Activated CD4-positive, CD25-positive, alpha-beta regulatory T cell treated with anti-CD3 and anti-CD28 coated beads, Interleukin-2, amount 50 U/mL, for 24 hours (primary cell): ENCODE measurements at places on chromosomes 16 and 17.

- ATAC-seq = no peak
Measured at GRCh38 chr16:4086153-4086552, 30.1 kb downstream of the ADCY9 start.

DNA sequence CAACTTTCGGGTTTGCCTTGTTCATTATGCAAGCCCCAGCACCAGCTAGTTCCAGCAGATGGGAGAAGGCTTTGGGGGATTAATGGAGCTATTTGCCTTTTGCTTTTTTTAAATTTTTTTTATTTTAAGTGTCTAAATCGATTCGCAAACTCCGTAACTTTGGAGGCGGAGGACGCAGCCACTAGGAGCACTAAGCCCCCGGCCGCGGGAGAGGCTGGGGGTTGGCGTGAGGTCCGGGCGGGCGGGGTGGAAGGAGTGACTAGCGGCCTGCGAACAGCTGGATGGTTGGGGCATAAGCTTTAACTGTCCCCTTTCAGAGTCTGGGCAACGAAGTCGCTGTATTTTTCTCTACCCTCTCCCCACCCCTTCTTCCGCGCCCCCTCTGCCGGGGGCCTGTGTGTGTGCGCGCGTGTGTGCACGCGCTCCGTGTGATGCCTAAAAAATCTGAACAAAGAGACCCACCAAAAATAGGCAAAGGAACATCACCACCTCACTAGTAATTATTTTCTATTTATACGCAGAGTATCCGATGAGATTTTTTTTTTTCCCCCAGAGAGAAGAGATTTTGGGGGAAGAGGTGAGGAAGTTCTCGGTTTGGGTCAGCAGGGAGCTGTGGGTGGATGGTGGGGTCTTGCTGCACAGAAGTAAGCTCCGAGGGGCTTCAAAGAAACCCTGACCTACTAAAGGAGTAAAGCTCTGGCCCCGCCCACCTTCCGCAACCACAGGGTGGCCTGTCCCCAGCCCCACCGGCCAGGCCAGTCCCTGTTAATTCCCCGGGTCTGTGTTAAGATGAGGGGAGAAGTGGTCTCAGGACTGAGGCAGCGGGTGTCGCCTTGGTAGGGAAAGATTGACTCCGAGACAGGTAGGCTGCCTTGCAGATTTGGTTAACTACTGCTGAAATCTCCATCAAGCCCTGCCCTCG, 2.3 kb downstream of the SHISA9 start:
- no peak for ATAC-seq

DNA sequence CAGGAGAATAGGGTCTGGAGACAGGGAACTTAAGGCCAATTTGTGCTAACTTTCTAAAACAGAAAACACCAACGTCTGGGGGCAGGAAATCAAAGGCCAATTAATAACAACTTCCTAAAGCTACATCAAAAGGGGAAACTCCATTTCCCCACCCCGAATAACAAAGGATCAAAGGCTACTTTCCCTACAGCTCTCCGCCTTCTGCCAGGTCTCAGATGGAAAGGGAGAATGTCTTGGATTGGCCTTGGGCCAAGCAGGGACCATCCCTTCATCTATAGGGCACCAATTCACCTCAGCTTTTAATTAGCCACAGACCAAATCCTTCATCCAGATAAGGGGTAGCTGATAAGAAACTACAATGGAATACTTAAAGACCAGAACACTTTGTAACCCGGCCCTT, 116.9 kb upstream of the ZKSCAN2 start:
- ATAC-seq = no peak

- no peak for ATAC-seq
Measured at GRCh38 chr17:22570144-22570845, 878.0 kb downstream of the KCNJ18 start.

GRCh38 chr17:4610162-4610561, 25.8 kb downstream of the SMTNL2 start:
- no peak for ATAC-seq

DNA sequence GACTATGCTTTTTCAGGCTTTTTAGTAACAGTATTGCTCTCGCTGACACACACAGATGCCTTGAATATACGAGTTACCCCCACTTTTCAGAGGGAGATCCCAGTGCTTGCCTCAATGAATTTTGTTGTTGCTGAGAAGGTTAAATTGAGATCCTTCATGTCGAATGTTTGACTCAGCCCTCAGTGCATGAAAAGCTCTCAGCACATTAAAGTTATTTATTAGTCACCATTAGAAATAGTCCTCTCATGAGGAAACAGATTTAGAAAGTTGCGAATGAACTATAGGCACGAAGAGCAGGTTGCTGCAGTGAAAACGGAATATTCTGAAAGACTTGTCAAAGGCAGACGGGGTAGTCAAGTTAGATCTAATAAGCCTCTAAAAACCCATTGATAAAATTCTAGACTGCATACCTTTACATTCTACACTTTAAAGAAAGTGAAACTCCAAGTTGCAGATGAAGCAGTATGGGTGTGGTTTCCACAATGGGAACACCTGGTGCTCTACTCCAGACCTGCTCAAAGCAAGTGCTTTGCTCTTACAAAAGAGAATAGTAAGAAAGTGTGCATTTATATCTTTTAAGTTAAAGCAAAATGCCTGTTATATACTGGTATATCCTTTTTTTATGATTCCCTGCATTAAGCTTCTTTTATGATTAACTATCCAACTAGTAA, 238.1 kb downstream of the MAF start:
- ATAC-seq = peak; percentile 57

DNA sequence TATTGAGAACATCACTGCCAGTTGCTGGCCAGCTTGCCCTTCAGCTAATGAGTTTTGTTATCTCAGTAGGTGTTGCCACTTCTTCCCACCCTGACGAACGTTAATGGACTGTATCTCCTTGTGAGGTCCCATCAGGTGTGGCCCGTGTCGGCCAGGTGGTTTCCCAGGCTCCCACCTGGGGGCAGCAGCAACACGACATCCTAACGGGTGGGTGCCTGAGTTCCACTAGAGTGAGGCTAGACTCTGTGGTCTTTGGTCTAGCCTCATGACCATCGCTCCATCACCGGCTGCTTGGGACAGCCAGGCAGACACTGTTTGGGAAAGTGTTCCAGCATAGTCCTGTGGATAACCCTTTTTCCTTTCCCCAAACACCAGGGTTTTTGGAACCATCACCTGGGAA, 45.6 kb upstream of the LCMT1 start:
- no peak for ATAC-seq

DNA sequence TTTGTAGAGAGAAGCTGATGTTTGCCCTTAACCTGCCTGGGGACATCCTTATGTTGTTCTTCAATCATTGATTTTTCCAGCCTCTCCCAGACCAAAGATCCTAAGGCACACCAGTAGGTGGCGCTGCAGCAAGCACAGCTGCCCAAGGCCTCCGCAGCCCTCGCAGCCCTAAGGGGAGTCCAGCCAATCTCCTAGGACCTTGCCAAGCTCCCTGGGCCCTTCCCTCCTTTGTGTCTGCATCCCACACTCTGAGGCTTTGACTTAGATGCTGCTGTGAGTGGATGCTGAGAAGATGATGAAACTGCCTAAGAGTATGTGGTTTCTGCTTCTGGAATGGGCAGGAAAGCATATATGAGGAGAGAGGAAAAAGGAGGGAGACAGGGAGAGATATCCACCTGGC, 47.1 kb downstream of the SPACA3 start:
- ATAC-seq = no peak

GRCh38 chr17:37607637-37608331, 1.4 kb downstream of the SYNRG start:
- no peak for ATAC-seq

GRCh38 chr16:8634991-8635736, 13.7 kb downstream of the METTL22 start:
- ATAC-seq = no peak

- ATAC-seq = no peak
Measured at GRCh38 chr16:84775262-84775810, 44.4 kb upstream of the CRISPLD2 start.
